ENCODE measurements at places on chromosomes 13 and 19.

- no peak overlapping the region for H3K27ac ChIP-seq
- peaks cover 6% of the 10 kb centered on the region for H3K36me3 ChIP-seq
- DNase-seq, result no peak
- H3K4me1 ChIP-seq, result no peaks in the 10 kb centered on the region
Observed at GRCh38 chr19:18531485-18531884, 9.6 kb upstream of the ELL start.

DNA sequence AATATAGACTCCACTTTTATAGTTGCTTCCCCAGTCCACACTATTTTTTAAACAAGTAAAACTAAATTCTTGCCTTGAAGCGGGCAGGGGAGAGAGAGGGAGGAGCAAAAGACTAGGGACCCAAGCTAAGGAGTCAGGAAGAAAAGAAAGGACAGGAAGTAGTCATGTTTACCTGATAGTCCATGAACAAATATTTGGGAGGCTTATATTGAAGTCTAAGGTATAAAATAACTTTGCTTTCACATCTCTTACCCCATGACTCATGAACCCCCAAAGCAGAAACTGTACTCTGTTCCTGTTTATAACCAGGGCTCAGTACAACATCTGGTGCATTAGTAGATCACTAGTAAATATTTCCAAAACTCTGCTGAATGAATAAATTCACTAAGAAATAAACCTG, 67.3 kb downstream of the ZAR1L start:
- no peaks in the 10 kb centered on the region for H3K4me1 ChIP-seq
- no peak overlapping the region for H3K4me3 ChIP-seq
- H3K27me3 ChIP-seq, result no peaks in the 10 kb centered on the region
- no peak overlapping the region for H3K27ac ChIP-seq

- H3K27ac ChIP-seq, result no peak overlapping the region
- no peaks in the 10 kb centered on the region for H3K36me3 ChIP-seq
- peaks cover 7% of the 10 kb centered on the region for H3K4me1 ChIP-seq
- peak; percentile 20 for DNase-seq
- H3K4me3 ChIP-seq, result no peak overlapping the region
Observed at GRCh38 chr13:41767801-41768200, 193.1 kb downstream of the VWA8 start.

DNA sequence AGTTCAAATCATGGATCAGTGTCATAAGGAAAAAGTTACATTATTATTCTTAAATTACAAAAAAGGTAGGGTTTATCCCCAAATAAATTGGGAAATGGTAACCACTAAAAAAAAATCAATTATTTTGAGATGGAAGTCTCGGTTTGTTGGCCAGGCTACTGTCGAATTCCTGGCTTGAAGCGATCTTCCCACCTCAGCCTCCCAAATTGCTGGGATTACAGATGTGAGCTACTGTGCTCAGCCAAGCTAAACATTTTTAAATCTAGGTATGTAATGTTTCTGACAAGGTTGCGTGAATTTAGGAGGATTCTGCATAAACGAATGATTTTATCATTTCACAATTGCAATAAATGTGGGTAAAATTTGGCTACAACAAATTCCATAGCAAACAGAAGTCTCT, 2.0 kb downstream of the NAA16 start:
- H3K4me3 ChIP-seq, result peak overlapping the region; percentile 96
- peaks cover 3% of the 10 kb centered on the region for H3K4me1 ChIP-seq
- no peak overlapping the region for H3K27ac ChIP-seq

DNA sequence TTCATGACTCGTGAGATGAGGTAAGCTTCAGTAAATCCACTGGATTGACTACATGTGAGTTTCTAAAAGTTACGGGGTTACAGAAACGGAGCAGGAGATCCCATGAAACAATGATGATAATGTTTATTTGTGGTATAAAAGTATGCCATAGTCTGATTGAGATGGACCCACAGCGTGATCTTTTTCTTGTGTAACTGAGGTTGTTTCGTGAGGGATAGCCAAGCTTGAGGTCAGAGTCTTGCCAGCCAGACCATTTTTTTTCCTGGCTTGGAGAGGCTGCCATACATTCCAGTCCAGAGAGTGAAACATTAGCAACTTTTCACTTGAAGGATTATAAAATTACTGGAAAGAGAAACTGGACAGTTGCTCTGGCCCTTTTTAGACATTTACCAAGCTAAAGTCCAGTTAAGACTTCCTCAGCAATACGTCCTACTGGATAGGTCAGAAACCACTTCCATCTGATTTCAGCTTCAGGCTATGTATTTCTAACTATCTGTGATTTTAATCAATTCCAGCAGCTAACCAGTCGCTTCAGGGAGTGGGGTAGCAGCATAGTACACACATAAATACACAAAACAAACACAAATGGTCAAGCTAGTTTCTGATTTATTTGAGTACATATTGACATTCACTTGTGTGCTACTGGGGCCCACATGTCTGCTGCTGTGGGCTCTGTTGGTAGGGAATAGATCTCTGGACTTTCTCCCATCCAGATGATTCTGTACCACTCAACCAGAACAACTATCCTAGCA, 194.6 kb downstream of the POSTN start:
- no peaks in the 10 kb centered on the region for H3K36me3 ChIP-seq
- no peaks in the 10 kb centered on the region for H3K27me3 ChIP-seq
- H3K4me3 ChIP-seq, result no peak overlapping the region
- H3K4me1 ChIP-seq, result no peaks in the 10 kb centered on the region
- H3K27ac ChIP-seq, result no peak overlapping the region
- DNase-seq, result no peak

GRCh38 chr13:110572778-110573118, 11.2 kb upstream of the RAB20 start:
- 0 out of 2 replicates have a peak, but pooled peaks cover 2% of the 10 kb centered on the region for H3K27me3 ChIP-seq
- peaks cover 8% of the 10 kb centered on the region for H3K4me1 ChIP-seq
- no peak overlapping the region for H3K4me3 ChIP-seq
- no peak overlapping the region for H3K27ac ChIP-seq
- no peaks in the 10 kb centered on the region for H3K36me3 ChIP-seq

- H3K4me3 ChIP-seq, result no peak overlapping the region
- peaks cover 30% of the 10 kb centered on the region for H3K36me3 ChIP-seq
- H3K4me1 ChIP-seq, result no peaks in the 10 kb centered on the region
- H3K27me3 ChIP-seq, result no peaks in the 10 kb centered on the region
Observed at GRCh38 chr19:1113030-1113985, 9.5 kb downstream of the GPX4 start.

- H3K36me3 ChIP-seq, result peaks cover 21% of the 10 kb centered on the region
- H3K4me1 ChIP-seq, result peaks cover 4% of the 10 kb centered on the region
- no peaks in the 10 kb centered on the region for H3K27me3 ChIP-seq
- no peak overlapping the region for H3K27ac ChIP-seq
Observed at GRCh38 chr13:60012488-60012887, 151.2 kb downstream of the DIAPH3 start.

DNA sequence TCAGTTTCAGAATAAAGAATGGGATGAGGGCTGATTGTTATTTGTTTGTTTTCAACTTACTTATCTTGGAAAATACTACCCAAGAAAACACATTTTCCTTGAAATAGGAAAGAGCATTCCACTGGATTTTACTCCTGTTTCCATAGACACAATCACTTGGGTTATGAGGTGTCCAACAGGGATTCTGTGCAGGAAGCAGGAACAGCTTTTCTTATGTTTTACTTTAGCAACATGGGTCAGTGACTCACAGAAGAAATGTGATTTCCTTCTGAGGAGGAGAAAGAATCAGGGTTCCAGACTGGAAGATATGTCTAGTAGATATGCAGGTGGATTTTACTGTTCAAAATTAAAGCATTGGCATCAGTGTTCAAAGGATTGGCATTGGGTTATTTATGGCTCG, 180.8 kb upstream of the GPC6 start:
- no peaks in the 10 kb centered on the region for H3K27me3 ChIP-seq
- peaks cover 14% of the 10 kb centered on the region for H3K4me1 ChIP-seq
- H3K36me3 ChIP-seq, result no peaks in the 10 kb centered on the region
- no peak for DNase-seq
- H3K27ac ChIP-seq, result no peak overlapping the region
- H3K4me3 ChIP-seq, result no peak overlapping the region

DNA sequence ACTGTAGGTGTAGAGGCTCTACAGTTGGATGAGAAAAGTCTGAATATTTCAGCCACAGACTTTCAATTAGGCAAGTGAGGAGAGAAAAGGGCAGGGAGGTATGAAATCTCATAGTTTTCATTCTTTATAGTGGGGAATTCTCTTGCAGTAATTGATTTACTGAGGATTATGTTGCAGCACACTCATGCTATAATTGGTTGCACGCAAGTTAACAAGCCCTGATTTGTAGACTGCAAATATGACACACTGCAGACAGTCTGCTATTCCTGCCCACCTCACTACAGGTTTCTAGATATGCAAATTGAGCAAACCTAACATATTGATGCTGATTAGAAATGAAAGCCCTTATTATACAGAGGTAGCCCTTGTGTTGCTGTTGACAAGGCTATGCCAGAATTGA, 139.4 kb downstream of the LHFPL6 start:
- no peak overlapping the region for H3K4me3 ChIP-seq
- no peaks in the 10 kb centered on the region for H3K4me1 ChIP-seq
- no peak for DNase-seq
- H3K36me3 ChIP-seq, result no peaks in the 10 kb centered on the region

GRCh38 chr19:54336893-54337857, 1.8 kb downstream of the LILRA4 start:
- DNase-seq, result no peak
- no peaks in the 10 kb centered on the region for H3K4me1 ChIP-seq
- H3K4me3 ChIP-seq, result no peak overlapping the region
- H3K27ac ChIP-seq, result no peak overlapping the region
- H3K36me3 ChIP-seq, result no peaks in the 10 kb centered on the region

GRCh38 chr19:51743405-51743804, 8.3 kb downstream of the FPR1 start:
- DNase-seq, result no peak
- H3K27me3 ChIP-seq, result no peaks in the 10 kb centered on the region
- no peak overlapping the region for H3K27ac ChIP-seq
- no peak overlapping the region for H3K4me3 ChIP-seq

GRCh38 chr13:50255639-50256038, 240.4 kb downstream of the KCNRG start:
- no peak overlapping the region for H3K27ac ChIP-seq
- no peaks in the 10 kb centered on the region for H3K27me3 ChIP-seq
- no peaks in the 10 kb centered on the region for H3K36me3 ChIP-seq
- H3K4me1 ChIP-seq, result no peaks in the 10 kb centered on the region
- no peak for DNase-seq
- H3K4me3 ChIP-seq, result no peak overlapping the region

- no peak overlapping the region for H3K4me3 ChIP-seq
- H3K27ac ChIP-seq, result no peak overlapping the region
- H3K27me3 ChIP-seq, result no peaks in the 10 kb centered on the region
- H3K4me1 ChIP-seq, result no peaks in the 10 kb centered on the region
Observed at GRCh38 chr13:44380404-44381165, 7.0 kb downstream of the SERP2 start.

DNA sequence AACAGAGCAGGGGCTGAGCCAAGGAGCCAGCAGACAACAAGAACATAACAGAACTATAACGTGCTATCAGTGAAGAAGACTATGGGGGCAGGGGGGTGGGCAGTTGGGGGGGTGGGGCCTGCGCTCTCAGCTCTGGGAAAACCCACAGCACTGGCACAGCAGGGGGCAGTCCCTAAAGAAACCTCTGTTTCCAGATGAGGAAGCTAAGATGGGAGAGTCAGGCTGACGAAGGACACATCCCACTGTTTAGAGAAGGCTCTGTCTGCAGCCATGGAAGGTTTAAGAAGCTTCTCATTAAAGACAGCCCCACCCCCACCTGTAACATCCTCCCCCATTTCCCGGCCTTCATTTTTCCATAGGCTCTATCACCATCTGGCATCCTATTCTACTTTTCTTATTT, 7.1 kb upstream of the DOCK9 start:
- H3K27ac ChIP-seq, result no peak overlapping the region
- H3K4me3 ChIP-seq, result no peak overlapping the region
- H3K4me1 ChIP-seq, result peaks cover 2% of the 10 kb centered on the region
- no peaks in the 10 kb centered on the region for H3K36me3 ChIP-seq
- DNase-seq, result no peak
- H3K27me3 ChIP-seq, result no peaks in the 10 kb centered on the region

- no peaks in the 10 kb centered on the region for H3K36me3 ChIP-seq
- no peak overlapping the region for H3K27ac ChIP-seq
- peak; percentile 85 for DNase-seq
Observed at GRCh38 chr19:33437821-33438671, 64.5 kb downstream of the CEBPG start.

DNA sequence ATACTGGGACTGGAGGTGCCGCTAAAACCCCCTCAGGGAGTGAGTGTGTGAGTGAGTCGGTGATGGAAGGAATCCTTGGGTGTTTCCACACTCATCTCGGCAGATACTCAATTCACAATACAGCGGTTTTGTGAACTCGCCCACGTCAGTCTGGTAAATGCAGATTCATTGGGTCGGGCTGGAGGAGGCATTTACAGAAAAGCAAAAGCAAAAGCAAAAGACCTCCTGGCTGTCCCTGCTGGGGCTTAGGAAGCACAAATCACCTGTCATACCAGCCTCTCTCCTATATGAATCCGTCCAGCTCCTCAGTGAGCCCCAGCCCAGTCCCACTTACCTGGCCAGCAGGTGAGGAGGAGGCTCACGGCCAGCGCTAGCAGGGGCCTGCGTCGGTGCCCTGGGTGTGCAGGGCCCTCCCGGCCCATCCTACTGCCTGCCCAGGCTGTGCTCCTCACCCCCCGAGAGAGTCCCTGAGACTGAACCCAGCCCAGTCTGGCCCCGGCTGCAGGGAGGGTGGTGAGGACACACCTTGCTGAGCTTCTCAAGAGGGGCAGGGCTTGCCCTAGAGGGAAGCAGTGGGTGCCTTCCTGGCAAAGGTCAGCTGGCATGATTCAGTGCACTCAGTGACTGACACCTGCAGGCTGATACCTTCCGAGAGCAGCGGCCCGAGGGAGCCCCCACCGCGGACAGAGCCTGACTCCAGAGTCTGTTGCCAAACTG, at the start of gene MUC16:
Gene MUC16, minus strand, starts transcription at position 475 of the 717 bp plus-strand sequence.
- peaks cover 6% of the 10 kb centered on the region for H3K27me3 ChIP-seq
- H3K36me3 ChIP-seq, result no peaks in the 10 kb centered on the region
- no peak for DNase-seq
- no peaks in the 10 kb centered on the region for H3K4me1 ChIP-seq

- no peaks in the 10 kb centered on the region for H3K27me3 ChIP-seq
- H3K36me3 ChIP-seq, result no peaks in the 10 kb centered on the region
- no peaks in the 10 kb centered on the region for H3K4me1 ChIP-seq
- H3K4me3 ChIP-seq, result no peak overlapping the region
- DNase-seq, result no peak
Observed at GRCh38 chr13:27672025-27672424, 50.3 kb downstream of the POLR1D start.

- no peaks in the 10 kb centered on the region for H3K36me3 ChIP-seq
- no peaks in the 10 kb centered on the region for H3K27me3 ChIP-seq
- DNase-seq, result no peak
- peaks cover under 1% of the 10 kb centered on the region for H3K4me1 ChIP-seq
- no peak overlapping the region for H3K4me3 ChIP-seq
Observed at GRCh38 chr13:74444864-74445479, 310.8 kb upstream of the KLF12 start.

GRCh38 chr19:47371261-47371660, 22.1 kb downstream of the DHX34 start:
- H3K36me3 ChIP-seq, result peaks cover 45% of the 10 kb centered on the region
- no peaks in the 10 kb centered on the region for H3K4me1 ChIP-seq
- H3K27ac ChIP-seq, result no peak overlapping the region
- H3K27me3 ChIP-seq, result no peaks in the 10 kb centered on the region
- no peak overlapping the region for H3K4me3 ChIP-seq
